A549 treated with GW870086 at 1 μM for 4 hours (cell line): ENCODE measurements at places on chromosomes 12 and 14. TPM values are rescaled to one million over a fixed set of nuclear protein-coding genes. Genes with fewer than 3 reads are reported as not detected.

The PRPF39 gene
- 13.0 to 20.9 TPM (median 19.6 TPM) in 5 replicates for total RNA-seq

The BHLHE41 gene
- total RNA-seq = 0.42 to 0.86 TPM (median 0.71 TPM) in 5 replicates

The KRT83 gene
- 2.9 to 7.2 TPM (median 6.3 TPM) in 5 replicates for total RNA-seq

The KCNMB4 gene
- total RNA-seq = 0.11 to 0.51 TPM (median 0.25 TPM) in 5 replicates

The NOS1 gene
- 0.40 to 0.64 TPM (median 0.58 TPM) in 5 replicates for total RNA-seq
